ENCODE measurements at places on chromosomes 2 and 18.

GRCh38 chr2:204899983-204900382 is 354.7 kb downstream of the PARD3B start:
- DNase-seq: no peak

- no peak for DNase-seq
Measured at GRCh38 chr18:58364876-58365528, 263.9 kb downstream of the ALPK2 start.

- peak; percentile 30 for DNase-seq
Measured at GRCh38 chr2:239143858-239144712, 256.7 kb downstream of the HDAC4 start.

DNA sequence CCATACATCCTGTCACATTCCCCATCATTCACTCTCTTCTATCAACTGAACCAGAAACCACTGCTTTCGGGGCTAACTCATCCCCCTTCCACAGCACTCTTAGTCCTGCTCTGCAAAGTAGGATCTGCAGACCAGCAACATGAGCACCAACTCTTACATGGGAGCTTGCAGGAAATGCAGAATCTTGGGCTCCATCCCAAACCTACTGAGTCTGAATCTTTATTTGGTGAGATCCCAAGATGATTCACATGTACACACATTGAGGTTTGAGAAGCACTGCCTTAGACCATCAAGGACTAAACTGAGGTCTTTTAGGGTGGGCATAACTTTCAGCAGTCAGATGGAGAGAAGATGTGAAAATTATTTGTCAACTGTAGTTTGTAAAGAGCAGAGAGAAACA is 235.6 kb upstream of the EPHA4 start:
- no peak for DNase-seq

DNA sequence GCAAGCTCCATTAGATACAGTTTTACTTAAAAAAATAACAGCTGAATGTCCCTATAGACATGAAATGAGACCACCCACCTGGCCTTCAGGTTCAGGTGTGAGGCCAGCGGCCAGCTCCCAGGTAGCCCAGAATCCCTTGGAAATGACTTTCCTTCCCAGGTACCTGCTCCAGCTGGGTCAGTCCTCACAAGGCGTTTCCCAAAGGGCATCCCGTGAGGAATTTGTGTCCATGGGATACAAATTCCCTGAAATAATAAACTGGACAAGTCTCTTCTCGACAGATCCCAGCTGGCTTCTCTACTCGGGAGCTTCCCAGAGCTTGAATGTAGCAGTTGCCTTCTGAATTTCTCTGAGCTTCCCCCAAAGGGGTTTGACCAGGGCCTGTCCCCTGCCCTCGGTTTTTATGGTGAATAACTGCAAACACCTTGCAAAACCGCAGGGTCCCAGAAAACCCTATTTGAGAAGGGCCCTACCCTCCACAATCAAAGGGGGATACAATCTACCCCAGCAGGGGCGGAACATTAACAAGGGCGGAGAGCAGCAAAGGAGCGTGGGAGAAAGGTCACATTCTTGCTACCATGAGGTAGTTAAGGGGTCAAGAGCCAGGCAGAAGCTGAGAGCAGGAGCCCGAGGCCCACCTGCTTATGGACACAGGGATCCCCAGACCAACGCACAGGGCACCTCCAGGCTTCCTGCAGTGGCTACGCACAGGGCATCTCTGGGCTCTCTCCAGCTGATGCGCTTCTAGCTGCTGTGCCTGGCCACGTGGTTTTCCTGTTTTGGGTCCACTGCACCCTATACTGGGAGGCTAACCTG is 107.7 kb downstream of the HDAC4 start:
- DNase-seq: no peak

DNA sequence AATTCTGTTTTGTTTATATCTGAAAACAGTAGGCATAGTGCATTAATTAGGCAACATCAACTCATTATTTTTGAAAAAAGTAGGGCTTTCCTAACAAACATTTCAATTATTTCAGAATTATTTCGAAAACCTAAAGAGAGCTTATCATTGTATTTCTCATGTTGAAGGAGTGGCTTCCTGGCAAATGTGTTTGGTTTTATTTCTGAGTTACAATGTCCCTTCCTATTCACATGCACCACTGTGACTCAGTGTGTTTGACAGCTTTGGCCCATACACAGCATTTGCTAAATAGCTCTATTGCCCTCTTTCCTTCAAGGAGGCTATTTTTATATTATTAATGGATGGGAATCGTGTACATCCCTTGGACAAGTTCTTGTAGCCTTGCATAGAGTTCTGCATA is 205.9 kb downstream of the PTGR3 start:
- no peak for DNase-seq

GRCh38 chr2:72914206-72914559 is 3.1 kb upstream of the EMX1 start:
- DNase-seq: no peak

DNA sequence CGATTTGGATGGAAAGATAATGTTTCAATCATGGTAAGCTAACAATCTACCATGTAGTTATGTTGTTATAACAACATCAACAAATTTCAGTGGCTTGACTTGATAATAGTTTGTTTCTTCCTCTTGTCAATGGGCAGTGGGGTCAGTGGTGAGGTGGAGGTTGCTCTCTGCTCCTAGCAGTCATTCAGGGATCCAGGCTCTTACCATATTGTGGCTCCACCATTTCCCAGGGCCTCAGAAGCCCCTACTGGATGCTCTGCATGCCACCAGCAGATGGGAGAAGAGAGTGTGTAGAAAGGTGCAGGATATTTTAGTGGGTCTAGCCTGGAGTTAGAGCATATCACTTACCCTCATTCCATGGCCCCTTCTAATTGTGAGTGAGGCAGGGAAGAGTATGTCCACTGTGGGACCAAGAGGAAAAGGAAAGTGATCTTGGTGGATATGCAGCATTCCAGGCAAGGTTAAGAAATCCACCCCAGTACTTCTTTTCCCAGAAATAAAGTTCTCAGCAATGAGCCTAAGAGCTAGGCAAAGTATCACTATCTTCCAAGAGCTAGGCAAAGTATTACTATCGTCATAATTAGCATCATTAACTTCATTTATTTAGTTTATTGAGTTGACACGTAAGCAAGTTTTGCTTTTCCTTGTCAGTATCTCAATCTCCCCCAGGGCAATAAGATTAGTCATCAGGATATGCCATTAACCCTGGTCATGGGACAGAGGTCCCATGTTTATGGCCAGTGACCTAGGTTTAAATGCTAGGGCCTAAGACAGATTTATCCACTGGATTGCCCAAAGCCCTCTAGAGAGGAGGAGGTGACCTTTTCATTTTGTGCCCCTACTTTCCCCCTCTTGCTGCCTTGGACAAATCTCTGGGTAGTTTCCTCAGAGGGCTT is 4.2 kb upstream of the IWS1 start:
- no peak for DNase-seq

DNA sequence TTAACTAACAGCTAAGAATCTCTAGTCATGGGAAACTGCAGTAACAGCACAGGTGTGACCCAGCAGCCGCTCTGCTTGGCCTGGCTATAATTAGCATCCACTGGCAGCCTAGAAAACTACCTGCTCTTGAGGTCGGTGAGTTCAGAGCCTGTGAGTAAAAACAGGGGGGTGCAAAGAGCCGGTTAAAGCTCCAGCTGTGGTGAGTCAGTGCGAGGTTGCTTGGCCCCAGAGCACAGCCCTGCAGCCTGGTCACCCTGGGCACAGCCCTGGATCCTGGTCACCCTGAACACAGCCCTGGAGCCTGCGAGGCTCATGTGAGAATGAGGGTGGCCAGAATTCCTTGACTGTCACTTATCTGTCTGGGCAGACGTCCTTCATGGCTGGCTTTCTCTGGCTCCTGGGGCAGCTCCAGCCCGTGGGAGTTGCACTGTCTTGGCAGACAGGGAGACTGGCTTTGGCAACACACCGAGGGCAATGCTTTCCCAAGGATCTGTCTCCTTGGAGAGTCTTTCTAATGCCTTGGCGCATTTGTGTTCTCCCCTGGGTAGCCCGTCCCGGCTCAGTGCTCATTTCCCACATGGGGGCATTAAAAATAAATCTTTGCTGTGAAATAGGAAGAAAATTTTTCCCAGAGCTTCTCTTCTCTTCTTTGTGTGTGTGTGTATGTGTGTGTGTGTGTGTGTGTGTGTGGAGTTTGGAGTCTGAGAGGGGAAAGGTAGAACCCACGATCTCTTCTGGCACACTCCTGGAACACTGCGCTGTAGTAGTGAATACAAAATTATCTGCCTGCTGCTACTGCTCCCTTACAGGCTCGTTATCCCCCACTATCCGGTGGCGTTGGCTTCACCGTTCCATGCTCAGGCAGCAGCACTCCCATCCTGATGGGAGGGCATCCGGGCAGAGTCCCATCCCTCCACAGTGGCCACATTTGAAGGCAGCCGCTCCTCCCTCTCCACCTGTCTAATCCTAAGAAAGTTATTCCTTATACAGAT is 250.2 kb upstream of the MEX3C start:
- no peak for DNase-seq

DNA sequence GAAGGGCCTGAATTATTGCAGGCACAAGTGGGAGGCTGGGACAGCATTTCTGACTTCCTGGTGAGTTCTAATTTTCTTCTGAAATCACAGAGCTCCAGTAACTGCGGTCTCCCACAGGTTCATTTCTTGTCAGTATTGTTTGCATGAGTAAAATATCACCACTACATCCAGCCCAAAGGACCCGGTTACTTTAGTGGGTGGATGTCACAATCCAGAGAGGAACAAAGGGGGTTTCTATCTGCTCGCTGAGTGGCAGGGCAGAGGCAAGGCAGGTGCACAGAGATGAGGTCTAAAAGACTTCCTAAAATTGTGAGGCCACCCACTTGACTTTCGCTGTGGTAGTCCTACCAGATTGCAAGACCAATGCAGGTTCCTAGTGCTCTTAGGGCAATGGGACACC is 800.4 kb upstream of the ID2 start:
- DNase-seq: no peak

GRCh38 chr2:17658251-17658843 is 95.3 kb downstream of the SMC6 start:
- no peak for DNase-seq
